ENCODE measurements at places on chromosomes 3 and 15.

DNA sequence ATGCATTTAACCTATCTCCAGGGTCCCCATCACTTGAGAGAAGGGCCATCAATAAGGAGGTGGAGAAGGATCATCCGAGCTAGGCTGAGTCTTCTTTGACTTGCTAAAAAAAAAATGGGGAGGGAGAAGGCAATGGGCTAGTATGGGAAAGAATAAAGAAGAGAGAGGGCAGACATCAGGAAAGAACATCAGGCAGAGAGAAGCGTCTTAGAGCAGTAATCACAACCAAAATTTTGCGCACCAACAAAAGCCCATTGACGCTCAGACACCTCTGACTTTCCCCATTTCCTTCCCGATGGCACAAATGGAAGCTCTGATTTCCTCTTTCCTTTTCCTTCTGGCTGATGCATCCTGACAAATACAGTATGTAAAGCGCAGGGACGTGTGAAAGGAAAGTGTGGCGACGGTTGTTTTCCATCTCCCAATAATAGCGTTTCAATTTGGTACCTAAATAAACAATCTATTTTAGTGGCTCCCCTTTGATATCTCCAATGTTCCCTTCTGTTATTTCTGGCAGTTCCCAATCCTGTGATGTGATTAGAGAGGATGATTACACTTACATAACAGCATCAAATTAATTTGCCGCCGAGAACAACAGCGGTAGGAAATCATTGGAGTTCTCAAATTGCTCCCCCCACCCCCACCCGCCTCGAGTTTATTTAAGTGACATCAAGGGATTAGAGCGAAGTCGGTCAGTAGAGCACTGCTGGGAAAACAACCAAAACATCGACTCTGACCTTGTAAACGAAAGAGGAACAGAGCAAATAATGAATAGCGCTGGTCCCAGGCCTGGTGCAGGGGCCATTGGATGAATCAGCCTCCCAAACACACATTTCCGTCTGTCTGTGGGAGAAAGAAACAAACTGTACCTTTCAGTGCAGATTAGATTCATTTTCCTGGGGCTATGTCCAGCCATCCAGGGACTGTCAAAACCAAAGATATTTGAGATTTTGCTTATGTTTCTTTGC lies 273.3 kb upstream of the ICE2 start:
- no peak for DNase-seq

DNA sequence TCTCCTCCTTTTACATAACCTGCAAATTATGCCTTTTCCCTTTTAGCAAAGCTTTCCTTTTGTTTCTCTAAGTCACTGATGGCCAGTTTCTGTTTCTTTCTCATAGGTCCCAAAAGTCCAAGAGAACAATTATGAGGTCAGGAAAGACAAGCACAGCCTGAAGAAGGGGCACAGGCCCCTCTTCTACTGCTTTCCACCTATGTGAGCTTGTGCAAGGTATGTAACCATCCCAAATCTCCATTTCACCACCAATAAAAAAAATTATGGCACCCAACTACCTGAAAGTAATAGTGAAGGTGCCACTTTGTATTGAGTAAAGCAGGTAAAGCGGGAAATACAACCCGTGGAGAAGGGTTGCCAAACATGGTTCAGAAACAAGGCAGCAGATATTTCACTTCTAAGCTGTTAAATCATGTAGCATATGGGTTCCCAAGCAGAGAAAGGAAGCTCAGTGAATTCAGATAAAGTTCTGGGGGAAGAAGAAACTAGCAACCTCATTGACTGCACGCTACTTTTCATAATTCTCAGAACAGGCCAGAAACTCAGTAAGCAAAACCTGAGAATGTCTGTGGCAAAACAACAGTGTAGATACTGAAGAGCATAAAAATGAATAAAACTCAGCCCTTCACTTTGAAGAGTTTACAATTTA lies 4.2 kb downstream of the PLOD2 start:
- DNase-seq: no peak

DNA sequence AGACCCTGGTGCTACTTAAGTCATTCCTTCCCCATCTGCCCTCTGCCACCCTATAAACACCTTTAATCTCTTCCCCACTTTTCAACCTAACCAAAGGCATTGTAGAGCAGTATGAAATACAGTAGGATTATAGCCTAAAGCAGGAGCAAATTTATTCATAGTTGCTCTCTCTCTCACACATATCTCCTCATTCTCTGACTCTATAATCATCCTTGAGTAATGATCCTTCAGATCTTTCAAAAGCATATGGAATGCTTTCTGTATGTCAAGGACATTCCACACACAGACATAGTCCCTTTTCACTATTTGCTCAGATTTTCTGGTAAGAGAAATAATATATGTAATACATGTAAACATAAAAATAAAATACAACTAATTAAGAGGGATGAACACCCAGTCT lies 54.1 kb downstream of the TRPC1 start:
- no peak for DNase-seq

GRCh38 chr3:176920766-176921160 lies 276.5 kb downstream of the TBL1XR1 start:
- no peak for DNase-seq

DNA sequence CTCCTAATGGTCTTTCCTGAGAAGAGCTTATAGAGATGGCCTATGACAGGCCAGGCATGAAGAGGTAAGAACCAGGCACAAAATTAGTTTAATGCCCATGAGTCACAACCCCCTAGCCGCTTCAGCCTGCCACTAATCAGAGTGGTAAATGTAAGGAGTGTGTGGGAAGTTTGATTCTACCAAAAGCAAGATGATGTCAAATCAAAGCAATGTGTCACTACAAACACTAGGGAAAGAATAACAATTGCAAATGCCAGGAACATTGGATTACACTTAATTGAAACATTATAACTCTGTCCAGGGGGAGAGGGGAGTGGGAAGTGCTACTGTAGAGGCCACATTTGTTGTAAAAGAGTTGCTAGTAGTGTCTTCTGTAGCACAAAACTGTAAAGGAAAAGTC lies 596.6 kb upstream of the AGTR1 start:
- no peak for DNase-seq

DNA sequence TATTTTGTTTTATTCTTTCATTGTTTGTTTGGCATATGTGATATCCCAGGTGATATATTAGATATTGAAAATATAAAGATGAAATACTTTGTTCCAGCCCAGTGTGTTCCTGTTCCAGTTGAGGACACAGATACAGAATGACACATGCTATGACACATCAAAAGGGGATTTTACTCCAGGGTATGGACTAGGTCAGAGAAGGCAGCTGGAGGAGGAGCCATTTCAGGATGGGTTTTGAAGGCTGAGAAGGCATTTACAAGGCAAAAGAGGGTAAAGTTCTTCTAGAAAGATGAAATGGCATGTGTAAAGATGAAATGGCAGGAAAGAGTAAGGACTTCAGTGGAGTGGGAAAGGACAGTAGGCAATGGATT lies 163.8 kb downstream of the ZIC1 start:
- no peak for DNase-seq
